Left lobe of liver (tissue), 2 donors: ENCODE measurements at places on chromosomes 7 and 10. TPM values are rescaled to one million over a fixed set of nuclear protein-coding genes. Genes with fewer than 3 reads are reported as not detected.

Gene ITIH2
- 471 TPM for total RNA-seq

Gene AKR1C3
- total RNA-seq: 327 TPM

Gene BAMBI
- 7.7 TPM for total RNA-seq

Gene MYO1G
- total RNA-seq: 1.0 TPM

Gene FAM200A
- 2.2 TPM for total RNA-seq

Gene ERV3-1
- total RNA-seq: 8.0 TPM

Gene ODAD2
- 0.28 TPM for total RNA-seq

Gene TNS3
- total RNA-seq: 47.2 TPM

Gene TFPI2
- total RNA-seq: 0.96 TPM

Gene C7orf57
- not detected for total RNA-seq

Gene BHLHA15
- 2.6 TPM for total RNA-seq

Gene CHST15
- total RNA-seq: 12.8 TPM

Gene MAP3K8
- 2.9 TPM for total RNA-seq

Gene PAPOLB
- not detected for total RNA-seq

Gene FKBP6
- not detected for total RNA-seq

Gene WBP1L
- 33.0 TPM for total RNA-seq

Gene CUBN
- total RNA-seq: 0.25 TPM

Gene VCL
- total RNA-seq: 14.5 TPM

Gene TMEM213
- total RNA-seq: not detected

Gene PPP1R17
- total RNA-seq: not detected

Gene ALOX5
- total RNA-seq: 4.8 TPM

Gene UBE3C
- 29.2 TPM for total RNA-seq

Gene GIGYF1
- 21.6 TPM for total RNA-seq

Gene GLRX3
- 23.9 TPM for total RNA-seq

Gene ENO4
- not detected for total RNA-seq

Gene XRCC2
- 0.18 TPM for total RNA-seq

Gene DDIT4
- 162 TPM for total RNA-seq

Gene PLEKHA1
- 21.1 TPM for total RNA-seq

Gene FOXI2
- total RNA-seq: not detected

Gene MYL10
- total RNA-seq: not detected

Gene RGS10
- total RNA-seq: 1.3 TPM

Gene VSTM4
- total RNA-seq: 2.7 TPM

Gene TRIL
- total RNA-seq: 0.18 TPM

Gene EMX2
- not detected for total RNA-seq

Gene TMEM236
- total RNA-seq: 0.15 TPM

Gene SYT15B
- 0.83 TPM for total RNA-seq

Gene CALHM3
- total RNA-seq: not detected

Gene TMEM270
- not detected for total RNA-seq

Gene RARRES2
- 852 TPM for total RNA-seq

Gene PDCD11
- total RNA-seq: 9.0 TPM
